ENCODE measurements at places on chromosomes 2 and 18. TPM values are rescaled to one million over a fixed set of nuclear protein-coding genes. Genes with fewer than 3 reads are reported as not detected.

GRCh38 chr18:68148863-68149262 lies 566.0 kb downstream of the TMX3 start:
- DNase-seq, result no peak

CD226 gene
- 95.4 TPM for total RNA-seq

- no peak for DNase-seq
Observed at GRCh38 chr2:16962505-16962904, 296.9 kb upstream of the CYRIA start.

INHBB gene
- total RNA-seq, result not detected

- DNase-seq, result no peak
Observed at GRCh38 chr18:40878371-40878770, 1076.7 kb upstream of the PIK3C3 start.

HRH4 gene
- not detected for total RNA-seq

CDC42EP3 gene
- 27.6 TPM for total RNA-seq

DNA sequence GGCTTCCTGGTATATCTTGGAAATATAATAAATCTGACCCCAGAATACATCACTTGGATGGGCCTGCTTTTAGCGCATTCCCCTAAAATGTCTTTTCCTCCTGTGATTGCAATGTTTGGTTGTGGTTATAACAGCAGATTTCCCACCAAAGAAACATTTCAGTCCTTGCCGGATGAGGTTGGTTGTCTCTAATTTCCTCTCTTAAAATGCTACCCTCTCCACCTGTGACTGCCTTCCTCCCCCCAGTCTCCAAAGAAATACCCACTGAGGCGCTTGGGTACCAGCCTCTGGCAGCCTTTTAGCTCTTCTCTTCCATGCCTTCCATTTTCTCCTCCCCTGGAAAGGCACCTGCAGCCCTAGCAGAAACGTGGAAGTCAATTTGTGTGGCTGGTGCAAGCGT lies 102.1 kb upstream of the SIX3 start:
- no peak for DNase-seq

C2orf78 gene
- total RNA-seq, result not detected

TLX2 gene
- 0.82 TPM for total RNA-seq

SRD5A2 gene
- not detected for total RNA-seq

DNA sequence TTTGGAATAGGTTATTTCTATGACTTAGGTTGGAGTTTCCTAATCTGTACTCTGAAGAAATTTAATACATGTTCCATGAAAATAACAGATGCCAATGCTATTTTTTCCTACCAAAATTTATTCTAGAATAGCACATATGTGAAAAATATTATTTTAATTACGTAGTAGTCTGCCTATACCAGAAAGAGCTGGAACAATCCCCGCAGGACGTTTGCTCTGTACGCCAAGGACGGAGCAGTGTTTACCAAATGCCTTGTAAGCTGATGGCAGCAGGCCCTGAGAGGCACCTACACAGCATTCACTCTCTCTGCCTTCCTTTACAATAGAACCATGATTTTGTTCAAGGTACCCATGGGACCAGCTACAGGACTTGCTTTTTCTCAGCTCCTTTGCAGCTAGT lies 16.8 kb upstream of the SLC1A4 start:
- DNase-seq, result no peak

- DNase-seq, result no peak
Observed at GRCh38 chr2:180222644-180223043, 215.5 kb upstream of the CWC22 start.

ZSWIM2 gene
- total RNA-seq, result not detected

GRCh38 chr2:216418981-216419380 lies 6.7 kb downstream of the SMARCAL1 start:
- no peak for DNase-seq

RFTN2 gene
- total RNA-seq, result not detected

- DNase-seq, result no peak
Observed at GRCh38 chr18:47635416-47635815, 295.0 kb downstream of the SMAD2 start.

DNA sequence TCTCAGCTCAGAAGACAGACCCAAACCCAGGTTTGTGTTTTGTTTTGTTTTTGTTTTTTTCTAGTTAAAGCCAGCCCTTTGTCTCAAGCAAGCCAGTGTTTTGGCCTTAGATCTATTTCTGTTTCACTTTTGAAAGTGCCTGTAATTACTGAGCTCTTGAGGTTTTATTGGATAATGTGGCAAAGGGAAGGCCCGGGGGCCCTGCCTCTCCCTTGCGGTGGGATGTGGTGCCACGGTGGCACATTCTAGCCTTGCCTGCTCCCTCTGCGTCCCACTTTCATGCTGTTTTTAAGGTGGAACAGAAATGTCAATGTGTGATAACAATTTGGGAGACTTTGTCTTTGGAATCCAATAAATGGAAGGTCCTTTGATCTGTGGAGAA lies 2.5 kb downstream of the HPCAL1 start:
- DNase-seq, result peak; percentile 78

GRCh38 chr18:62126737-62127136 lies 60.1 kb downstream of the PIGN start:
- DNase-seq, result no peak

GRCh38 chr2:28096421-28096820 lies 205.9 kb downstream of the BABAM2 start:
- no peak for DNase-seq

TP53I3 gene
- 3.6 TPM for total RNA-seq

DNA sequence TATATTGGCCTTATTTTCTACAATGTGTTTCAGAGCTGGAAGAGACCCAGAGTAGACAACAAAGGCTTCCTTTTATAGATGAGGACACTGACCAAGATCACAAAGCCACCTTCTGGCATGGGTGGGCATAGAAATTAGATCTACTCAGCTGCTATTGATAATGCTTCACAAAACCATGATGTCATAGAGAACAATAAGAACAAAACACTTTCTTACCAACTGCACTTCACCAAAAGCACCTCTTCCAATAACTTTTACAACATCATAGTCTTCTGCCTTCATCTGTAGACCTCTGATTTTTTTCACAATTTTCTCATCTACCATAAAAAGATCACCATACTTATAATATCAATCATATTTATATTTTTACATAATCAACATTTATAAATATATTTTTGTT lies 58.1 kb downstream of the ROCK2 start:
- no peak for DNase-seq

COBLL1 gene
- total RNA-seq, result not detected

DNA sequence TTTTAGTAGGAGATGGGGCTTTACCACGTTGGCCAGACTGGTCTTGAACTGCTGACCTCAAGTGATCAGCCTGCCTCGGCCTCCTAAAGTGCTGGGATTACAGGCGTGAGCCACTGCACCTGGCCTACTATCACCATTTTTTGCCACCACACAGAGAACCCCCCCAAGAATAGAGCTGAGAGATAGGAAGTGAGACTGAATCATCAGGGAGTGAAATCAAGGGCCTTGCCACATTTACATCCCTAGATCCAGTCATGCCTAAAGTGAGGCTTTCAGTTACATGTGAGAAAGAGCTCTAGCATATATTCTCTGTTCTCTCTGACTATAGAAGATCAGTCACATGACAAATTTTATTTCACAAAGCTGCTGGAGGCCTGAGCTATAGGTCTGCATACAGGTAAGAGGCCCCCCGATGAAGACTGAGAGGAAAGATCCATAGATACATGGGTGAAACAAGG lies 28.0 kb upstream of the KCMF1 start:
- DNase-seq, result no peak

ERFE gene
- total RNA-seq, result not detected

- DNase-seq, result no peak
Observed at GRCh38 chr2:62319070-62319469, 123.2 kb downstream of the B3GNT2 start.

- DNase-seq, result no peak
Observed at GRCh38 chr18:36610258-36610657, 218.5 kb downstream of the TPGS2 start.

UPP2 gene
- not detected for total RNA-seq

DNA sequence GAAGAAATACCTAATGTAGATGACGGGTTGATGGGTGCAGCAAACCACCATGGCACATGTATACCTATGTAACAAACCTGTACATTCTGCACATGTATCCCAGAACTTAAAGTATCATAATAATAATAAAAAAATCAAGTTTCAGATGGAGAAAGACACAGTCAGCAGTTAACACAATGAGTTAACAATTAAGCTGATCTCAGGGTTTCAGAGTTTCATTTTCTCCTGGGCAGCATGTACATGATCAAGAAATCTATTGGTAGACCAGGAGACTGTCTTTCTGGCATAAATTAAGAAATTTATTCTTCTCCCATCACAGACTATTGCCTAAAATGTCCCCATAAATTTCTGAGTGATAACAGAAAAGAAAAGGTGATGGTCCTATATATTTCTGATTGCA lies 155.3 kb downstream of the RAD51AP2 start:
- no peak for DNase-seq

DNA sequence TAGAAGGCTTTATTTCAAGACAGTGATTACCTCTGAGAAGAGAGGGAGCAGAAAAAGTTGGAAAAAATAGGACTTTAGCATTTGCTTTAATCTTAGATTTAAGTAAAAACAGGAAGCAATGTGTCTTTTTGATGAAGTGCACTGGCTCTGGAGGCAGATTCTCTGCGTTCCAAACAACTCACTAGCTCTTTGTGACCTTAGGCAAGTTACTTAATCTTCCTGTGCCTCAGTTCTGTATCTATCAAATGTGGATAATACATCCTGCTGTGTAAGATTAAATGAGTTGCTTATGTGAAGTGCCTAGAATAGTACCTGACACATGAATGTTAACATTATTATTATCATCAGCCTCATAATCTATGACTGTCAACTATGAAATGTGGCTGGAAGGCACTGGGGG lies 42.3 kb downstream of the RPRD1A start:
- no peak for DNase-seq

DNA sequence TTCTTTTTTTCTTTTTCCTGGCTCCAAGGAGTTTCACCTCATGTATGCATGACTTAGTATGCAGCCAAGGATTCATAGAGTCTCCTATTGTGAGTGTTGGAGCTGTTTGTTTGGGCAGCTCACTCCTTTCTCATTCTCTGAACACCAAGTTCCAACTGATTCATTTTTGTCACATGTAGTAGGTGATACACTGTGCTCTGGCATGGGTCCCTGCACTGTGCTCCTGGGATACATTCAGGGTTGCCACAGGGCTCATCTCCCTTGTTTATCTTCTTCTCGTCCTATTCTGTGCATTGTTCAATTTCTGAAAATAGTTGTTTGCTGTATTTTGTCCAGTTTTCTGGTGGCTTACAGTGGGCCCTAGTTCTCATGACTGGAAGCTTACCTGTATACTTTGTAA lies 96.8 kb downstream of the ZNF407 start:
- no peak for DNase-seq

GRCh38 chr2:10282611-10283105 lies 20.0 kb upstream of the HPCAL1 start:
- DNase-seq, result no peak

DNA sequence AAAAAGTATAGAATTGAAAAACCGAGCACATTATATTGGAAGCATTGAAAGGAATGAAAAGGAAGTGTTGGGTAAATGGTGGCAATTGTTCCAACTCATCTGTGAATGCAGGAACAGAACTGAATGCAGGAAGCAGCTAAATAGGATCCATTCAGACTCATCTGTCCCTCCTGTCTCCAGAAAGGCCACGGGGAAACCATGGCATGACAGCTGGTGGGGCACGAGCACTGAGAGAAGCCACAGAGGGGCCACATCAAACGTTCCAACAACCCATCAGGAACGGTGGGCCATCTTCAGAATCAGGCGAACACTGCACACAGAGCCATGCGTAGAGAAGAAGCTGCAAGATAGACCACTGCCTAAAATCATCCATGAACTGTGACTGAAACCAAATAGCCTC lies 138.5 kb upstream of the SLC35G4 start:
- no peak for DNase-seq

GRCh38 chr2:133624551-133624950 lies 56.3 kb upstream of the NCKAP5 start:
- DNase-seq, result no peak

- no peak for DNase-seq
Observed at GRCh38 chr2:74566076-74566753, 11.7 kb downstream of the DOK1 start.

DNA sequence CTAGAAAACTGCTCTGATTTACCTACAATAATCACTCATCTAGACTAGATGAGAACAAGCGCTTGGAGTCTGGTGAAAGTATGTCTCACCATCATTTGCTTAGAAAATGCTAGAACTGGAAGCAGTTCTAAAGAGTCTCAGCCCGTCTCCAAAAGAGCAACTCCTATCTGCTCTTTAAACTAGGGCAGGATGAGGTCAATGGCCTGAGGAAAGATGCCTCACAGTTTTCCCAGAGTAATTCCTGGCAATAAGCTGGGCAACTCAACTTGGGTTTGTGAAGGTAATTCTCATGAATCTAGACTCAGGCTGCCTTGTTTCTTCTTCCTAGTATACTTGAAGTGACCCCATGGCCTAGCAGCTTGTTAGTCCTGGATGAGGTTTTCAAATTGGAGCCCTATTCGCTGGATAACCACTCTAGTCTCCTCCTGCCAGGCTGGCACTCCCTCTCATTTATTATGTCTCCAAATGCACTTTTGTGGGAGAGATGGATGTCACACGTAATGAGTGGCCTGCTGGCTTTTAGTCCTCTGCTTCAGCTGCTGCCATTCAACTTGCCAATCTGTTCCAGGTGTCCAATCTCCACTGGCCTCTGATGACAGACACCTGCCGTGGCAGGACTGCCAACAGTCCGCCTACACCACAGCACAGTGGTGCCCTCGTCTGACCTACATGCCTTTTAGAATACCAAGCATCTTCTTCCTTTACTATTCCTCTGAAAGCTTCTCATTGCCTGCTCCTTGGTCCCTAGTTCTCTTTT lies 80.9 kb downstream of the CABYR start:
- DNase-seq, result no peak

GRCh38 chr2:105977212-105977611 lies 216.9 kb downstream of the UXS1 start:
- no peak for DNase-seq

PMS1 gene
- total RNA-seq, result 42.1 TPM

GRCh38 chr2:194854941-194855340 lies 802.1 kb upstream of the SLC39A10 start:
- no peak for DNase-seq

DNA sequence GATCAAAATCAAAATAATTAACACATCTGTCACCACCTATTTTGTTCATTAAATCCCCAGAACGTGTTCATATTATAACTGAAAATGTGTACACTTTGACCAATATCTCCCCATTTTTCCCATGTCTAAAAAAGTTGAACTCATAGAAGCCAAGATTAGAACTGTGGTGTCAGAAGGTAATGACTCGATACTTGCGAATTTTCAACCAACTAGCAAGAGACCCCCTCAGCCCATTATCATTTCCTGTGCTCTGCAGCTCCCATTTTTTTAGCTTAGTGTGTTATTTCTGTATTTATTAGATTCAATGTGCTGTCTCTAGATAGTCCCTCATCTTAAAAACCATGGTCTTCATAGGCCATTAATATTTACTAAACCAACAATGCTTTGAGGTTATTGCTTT lies 248.7 kb upstream of the PIK3C3 start:
- no peak for DNase-seq

IL1RN gene
- 1.8 TPM for total RNA-seq
